GM10248 (cell line): ENCODE measurements at places on chromosomes 12 and 14.

- no peak for DNase-seq
Measured at GRCh38 chr14:101315802-101316296, 245.4 kb upstream of the DIO3 start.

GRCh38 chr14:22748631-22749068 lies 17.8 kb upstream of the OXA1L start:
- peak; percentile 45 for DNase-seq

DNA sequence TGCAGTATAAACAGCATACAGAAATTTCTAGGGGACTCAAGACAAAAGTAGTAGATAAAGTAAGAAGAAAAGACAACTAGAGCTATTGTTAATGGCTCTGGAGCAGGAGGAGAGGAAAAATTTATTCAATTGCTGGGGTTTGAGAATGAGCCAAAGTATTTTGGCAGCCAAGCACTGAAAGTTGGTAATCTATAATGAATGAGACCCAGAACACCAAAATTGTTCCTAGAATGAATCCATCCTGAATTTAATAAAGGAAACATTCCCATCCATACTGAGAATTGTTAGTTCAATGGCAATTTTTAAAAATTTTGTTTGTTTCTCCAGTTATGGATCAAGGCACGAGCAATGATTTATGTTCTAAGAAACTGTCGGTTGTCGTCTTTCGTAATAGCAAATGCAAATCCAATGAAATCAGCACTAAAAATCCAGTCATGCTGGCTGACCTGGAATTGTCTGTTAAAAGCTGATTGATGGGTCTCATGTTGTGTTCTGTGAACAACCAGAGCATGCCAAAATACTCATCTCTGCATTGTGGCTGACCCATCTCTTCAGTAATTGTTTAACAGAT lies 170.9 kb upstream of the LMNTD1 start:
- DNase-seq = no peak

DNA sequence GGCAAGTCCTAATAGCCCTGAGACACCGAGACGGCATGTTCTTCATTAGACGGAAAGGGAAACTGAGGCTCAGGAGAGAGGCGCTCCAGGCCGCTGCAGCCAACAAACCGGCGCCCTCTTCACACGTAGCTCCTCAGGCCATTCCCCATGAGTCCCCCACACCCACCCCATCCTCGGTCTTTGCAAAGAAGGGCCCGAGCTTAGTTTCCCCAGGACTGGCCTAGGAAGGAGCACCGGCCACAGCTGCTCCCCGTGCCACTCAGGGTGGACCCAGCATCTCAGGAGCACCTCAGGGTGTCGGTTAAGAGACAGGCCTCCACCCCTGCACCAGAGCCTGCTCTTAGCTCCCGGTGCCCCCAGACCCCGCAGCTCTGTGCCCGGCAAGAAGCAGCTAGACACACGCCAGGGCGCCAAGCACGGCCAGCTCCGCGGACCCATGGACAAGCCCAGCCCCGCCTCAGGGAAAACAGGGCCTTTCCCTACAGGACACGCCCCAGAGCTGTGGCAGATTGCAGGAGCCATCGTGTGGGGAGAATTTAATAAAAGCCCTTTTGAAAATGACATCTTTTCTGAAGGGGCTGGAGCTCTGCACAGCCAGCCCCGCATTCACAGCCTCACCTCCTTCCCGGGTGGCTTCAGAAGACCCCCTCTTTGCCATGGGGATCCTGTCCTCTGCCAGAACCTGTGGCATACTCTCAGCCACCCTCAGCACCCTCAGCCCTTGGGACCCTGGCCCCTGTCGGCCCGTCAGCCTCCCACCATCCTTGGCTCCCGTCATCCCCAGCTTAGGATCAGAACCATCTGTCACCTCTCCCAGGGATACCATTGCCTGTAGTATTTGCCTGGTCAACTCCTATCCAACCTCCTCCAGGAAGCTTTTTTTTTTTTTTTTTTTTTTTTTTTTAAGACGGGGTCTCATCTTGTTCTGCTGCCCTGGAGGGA lies 59.7 kb downstream of the LGMN start:
- no peak for DNase-seq

DNA sequence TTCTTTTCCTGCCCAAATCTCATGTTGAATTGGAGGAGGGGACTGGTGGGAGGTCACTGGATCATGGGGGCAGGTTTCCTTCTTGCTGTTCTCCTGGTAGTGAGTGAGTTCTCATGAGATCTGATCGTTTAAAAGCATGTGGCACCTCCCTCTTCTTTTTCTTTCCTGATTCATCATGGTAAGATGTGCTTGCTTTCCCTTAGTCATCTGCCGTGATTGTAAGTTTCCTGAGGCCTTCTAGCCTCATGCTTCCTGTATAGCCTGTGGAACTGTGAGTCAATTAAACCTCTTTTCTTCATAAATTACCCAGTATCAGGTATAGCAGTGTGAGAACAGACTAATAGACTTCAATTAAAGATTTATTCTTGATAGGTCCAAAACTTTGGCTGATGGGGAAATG lies 83.5 kb downstream of the CAND1 start:
- no peak for DNase-seq

GRCh38 chr12:24079083-24079482 lies 129.6 kb upstream of the SOX5 start:
- no peak for DNase-seq

GRCh38 chr12:24561882-24562770 lies 386.8 kb downstream of the BCAT1 start:
- peak; percentile 33 for DNase-seq

DNA sequence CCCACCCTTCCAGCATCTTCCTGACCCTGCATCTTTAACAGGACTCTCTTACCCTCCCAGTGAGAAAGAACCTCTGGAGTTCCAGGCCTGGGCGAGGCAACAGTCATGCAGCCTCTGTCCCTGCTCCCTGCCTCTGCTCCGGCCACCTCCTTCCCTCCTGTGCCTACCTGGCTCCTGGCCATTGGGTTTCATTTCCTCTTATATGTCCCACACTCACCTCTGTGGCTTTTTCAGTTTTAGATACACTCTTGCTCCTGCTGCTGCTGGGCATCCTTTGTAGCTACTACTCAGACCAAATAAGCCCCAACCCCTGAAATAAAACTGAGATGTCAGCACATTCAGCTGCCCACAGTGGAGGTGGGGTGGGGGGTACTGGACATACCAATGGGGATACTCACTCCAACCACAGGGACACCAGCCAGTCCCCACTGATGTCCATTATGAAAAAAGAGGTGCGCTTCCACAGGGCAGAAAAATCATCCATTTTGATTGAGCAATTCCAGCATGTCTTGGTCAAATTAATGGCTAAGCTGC lies 99.1 kb upstream of the NRXN3 start:
- DNase-seq = no peak

DNA sequence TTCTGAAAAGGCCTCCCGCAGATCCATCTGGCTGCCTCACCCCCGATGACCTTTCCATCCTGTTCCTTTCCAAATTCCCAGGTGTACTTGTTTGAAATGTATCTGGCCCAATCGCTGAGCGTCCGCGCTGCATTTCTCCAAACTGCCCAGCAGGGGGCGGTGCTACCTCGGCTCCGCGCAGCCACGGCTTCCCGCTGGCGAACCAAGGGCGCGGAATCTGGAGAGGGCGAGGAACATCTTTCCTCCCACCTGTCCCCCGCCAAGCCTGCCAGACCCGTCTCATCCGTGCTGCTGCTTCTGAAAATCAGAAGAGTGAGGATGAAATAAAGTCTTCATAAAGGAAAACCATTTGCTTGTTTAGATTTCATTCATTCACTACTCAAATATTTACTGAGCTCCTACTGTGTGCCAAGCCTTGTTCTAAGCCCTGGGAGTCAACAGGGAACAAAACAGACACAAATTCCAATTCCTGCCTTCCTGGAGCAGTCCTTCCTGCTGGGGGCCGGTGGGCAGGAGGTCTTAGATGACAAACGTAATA lies 16.8 kb upstream of the MYL2 start:
- DNase-seq = peak; percentile 80

DNA sequence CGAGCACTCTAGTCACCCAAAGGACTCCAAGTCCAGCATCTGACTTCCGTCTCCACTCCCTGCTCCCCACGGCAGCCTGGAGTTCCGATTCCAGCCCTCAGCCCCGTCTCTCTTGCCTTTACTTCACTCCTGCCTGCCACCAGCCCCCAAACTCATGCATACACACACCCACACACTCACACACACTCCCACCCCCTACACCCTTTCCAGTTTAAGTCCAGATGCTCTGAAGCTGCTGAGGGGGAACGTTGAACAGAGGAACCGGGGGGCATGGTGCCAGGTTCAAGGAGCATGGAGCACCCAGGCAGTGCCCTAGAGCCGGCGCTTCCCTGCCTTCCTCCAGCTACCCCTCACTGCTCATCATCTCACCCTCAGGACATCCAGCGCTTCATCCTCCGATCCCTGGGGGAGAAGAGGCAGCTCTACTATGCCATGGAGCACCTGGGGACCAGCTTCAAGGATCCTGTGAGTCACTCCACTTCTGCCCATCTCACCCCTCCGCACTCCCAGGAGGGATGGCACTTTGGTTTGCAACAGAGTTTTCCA lies 3.3 kb downstream of the P3H3 start:
- no peak for DNase-seq

- DNase-seq = no peak
Measured at GRCh38 chr14:61326146-61326545, 4.8 kb downstream of the PRKCH start.

GRCh38 chr12:117845271-117845904 lies 123.4 kb downstream of the KSR2 start:
- no peak for DNase-seq

- no peak for DNase-seq
Measured at GRCh38 chr12:122790393-122791075, 16.2 kb downstream of the CCDC62 start.

- no peak for DNase-seq
Measured at GRCh38 chr12:27012982-27013255, 1.3 kb downstream of the TM7SF3 start.

DNA sequence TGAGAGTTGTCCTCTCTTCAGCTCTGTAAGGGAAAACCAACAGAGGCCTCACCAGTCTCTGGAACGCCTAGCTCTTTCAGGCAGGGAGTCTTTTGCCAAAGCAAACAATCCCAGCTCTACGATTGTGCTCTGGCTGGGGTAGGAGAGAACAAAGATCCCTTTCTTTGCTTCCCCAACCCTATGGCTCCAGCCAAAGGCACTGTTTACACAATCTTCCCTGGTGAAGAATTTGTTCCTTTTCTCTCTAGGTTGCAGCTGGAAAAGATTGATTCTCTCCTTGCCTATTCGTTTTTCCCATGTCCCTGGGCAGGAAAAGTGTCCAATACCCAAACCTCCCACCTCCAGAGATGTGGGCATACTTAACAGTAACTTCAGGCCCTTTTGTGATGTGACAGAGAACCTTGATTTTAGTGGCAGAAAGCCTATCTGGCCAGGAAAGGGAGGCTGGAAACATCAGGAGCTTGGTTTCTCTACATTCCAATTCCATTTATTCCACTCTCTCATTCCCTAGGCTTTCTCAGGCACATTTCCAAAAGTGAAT lies 16.8 kb downstream of the ATP5MC2 start:
- no peak for DNase-seq

GRCh38 chr12:80241576-80242273 lies 142.4 kb downstream of the OTOGL start:
- no peak for DNase-seq

GRCh38 chr12:114918535-114919233 lies 234.7 kb upstream of the TBX3 start:
- DNase-seq = no peak
